Hematopoietic multipotent progenitor cell treated with erythropoietin and hydrocortisone succinate and interleukin-3 and kit ligand, for 4 days (in vitro differentiated cells): ENCODE measurements at places on chromosomes 1 and 21.

GRCh38 chr1:46506470-46507219 lies 17.0 kb downstream of the DMBX1 start:
- no peak for DNase-seq

DNA sequence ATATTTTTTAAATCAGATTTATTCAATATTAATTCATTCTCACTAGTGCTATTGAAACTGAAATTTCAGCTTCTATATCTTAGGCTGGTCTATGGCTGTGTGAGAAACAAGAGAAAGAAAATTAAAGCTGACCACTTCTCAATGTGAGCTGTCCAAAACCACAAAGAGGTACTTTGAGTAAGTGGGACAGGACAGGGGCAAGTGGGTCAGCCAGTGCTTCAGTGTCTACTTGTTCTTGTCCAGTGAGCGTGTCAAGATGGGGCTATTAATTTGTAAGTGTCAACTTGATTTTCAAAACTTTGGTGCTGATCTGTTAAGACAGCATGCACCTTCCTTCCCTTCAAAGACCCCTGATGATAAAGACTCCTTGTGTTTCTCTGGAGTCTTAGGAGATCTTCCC lies 533.9 kb downstream of the PLPP3 start:
- no peak for DNase-seq

DNA sequence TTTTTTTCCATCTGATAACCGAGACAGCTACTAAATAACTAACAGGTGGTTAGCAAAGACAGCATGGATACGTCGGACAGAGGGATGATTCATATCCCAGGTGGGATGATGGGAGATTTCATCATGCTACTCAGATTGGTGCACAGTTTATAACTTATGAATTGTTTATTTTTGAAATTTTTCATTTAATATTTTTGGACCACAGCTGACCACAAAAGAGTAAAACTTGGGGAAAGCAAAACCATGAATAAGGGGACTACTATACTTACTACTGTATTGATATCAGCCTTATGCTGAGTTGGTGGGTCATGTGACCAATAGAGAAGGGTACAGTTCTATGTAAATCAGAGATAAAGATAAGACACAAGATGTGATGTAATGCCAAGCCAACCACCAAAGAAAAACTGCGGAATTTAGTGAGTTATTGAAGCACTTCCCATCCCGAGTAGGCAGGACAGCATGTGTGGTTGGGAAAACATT lies 248.1 kb upstream of the C1orf105 start:
- no peak for DNase-seq

DNA sequence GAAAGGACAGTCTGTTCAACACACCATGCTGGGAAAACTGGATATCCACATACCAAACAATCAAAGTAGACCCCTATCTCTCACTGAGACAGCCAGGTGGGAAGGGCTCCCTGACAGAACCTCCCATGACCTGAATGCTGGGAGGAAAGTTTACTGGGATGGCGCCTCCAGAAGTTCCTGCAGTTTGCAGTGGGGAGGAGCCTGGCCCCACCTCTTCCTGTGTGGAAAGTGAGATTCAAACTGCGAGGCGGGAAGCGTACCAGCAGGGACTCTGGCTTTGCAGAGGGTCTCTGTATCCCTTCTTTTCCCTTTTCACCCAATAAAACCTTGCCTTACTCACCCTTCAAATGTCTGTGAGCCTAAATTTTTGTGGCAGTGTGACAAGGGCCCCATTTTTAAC lies 190.7 kb downstream of the HHIPL2 start:
- DNase-seq: no peak

- no peak for DNase-seq
Observed at GRCh38 chr1:160460214-160460642, 59.9 kb downstream of the VANGL2 start.

DNA sequence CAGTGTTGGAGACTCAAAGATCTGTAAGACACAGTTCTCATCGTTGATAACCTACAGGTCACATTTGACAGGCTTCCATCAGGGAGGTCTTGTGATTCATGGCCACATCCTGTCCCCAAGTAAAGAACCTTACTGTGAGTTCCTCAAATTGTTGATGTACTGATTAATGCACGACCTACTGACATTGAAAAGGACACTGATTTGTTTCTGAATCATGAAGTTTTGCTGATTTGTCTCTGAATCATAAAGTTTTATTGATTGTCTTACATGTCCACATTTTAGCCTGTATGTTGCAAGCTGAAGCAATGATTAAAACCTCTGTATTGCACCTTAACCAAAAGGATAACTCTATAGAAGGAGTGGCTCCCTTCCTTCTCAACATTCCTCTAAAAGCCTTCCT lies 476.3 kb upstream of the RUNX1 start:
- DNase-seq: peak; percentile 64

DNA sequence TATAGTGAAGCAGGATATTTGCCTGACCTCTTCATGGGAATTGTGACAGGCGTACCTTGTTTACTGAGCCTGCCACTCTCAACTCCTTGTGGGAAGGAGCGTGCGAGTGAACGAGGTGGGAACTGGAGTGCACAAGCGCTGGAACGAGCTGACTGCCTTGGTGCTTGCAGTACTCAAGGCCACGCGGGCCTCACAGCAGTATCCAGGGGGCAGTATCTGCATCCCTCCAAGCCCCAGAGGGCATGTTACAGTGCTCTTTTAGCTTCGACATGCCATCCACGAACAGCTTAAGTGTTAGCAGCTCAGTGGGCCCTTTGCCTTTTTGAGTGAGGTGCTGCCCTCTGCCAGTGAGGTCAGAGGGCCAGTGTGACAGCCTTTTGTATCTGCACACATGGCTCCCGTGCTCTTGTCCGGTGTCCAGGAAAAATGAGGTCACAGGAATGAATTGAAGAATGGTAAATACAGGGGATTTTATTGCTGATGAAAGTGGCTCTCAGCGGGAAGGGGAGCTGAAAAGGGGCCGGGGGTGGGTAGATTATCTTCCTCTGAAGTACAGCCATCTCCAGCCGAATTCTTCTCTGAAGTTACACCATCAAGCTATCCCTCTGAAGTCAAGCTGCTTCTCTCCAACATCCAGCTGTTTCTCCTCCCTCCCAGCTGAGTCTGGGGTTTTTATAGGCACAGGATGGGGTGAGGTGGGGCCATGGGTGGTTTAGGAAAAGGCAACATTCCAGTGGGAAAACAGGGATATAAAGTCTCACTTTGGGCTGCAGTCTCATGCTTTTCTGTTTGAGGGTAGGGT lies 69.3 kb downstream of the EPB41 start:
- DNase-seq: no peak

DNA sequence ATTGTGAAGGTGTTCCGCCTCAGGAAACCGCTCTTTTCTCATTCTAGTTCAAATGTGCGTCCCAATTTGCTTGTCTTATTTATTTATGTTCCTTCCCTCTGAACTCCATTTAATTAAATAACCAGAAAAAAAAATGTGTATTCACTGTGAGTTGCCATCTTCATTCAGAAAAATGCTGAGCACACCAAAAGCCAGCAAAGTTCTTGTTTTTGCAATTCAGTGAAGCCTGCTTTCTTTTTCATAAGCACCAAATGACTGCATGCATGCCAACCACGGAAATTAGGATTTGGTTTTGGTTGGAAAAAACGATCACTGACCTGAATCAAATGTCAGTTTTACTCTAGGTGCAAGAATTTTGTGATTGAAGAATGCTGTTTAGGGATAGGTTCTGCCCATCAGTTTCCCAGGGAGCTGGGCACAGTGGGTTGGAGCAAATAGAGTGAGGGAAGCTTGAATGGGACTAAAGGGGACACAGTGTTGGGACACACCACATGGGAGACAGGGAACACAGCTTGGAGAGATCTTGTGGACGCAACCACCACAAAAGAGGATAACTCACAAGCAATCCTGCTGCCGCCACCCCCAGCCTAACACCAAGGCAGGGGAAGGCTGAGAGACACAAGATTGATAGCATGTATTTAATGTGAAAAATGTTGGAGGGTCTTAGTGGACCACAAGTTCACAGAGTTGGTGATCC lies 183.4 kb upstream of the GALNT2 start:
- no peak for DNase-seq

DNA sequence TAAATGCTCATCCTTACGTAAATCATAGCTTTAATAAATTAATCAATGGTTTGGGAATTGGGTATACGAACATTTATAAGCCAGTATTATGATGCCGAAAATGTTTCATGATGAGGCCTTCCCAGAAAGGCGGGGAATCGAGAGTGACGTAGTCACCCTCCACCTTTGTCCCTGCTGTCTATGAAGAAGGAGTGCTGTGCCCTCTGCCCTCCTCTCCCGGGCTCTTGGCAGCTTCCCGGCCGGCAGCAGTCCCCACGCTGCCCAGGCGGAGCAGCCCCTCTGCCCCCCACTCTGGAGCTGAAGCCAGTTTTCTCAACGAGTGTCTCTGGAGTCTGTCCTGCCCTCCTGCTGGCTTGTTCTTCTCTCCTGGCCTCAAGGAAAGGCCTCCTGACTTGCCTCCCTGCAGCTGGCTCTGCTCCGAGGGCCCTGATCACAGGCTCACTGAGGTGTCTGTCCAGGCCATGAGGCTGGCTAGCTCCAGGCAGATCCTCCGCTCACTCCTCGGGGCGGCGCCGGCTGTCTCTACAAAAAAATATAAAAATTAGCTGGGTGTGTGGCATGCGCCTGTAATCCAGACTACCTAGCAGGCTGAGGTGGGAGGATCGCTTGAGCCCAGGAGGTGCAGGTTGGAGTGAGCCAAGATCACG lies 150.7 kb upstream of the COL6A1 start:
- no peak for DNase-seq

DNA sequence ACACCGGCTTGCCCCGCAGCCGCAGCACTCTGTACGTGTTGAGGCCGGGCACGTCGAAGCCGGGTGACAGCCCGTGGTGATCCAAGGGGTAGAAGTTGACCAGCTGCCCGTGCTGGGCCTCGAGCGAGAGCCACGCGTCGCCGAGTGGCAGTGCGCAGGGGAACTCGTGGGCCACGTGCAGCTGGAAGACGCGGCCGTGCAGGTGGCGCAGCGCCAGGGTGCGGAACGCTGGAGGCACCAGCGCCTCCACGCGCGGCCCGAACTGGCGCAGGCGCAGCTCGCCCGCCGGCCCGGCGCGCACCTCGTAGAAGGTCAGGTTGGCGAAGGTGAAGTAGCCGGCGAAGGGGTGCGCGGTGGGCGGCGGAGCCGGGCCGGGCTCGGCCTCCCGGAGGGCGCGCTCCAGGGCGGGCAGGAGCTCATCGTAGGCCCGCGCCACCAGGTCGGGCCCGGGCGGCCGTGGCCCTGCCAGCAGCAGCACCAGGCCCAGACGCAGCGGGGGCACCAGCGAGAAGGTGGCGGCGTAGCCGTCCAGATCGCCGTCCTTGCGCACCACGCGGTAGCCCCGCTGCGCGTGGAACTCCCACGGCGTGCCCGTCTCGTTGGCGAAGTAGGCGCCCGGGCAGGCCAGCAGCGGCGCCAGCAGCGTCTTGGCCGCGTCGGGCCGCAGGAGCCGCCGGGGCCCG lies 19.5 kb downstream of the LACTBL1 start:
- no peak for DNase-seq

DNA sequence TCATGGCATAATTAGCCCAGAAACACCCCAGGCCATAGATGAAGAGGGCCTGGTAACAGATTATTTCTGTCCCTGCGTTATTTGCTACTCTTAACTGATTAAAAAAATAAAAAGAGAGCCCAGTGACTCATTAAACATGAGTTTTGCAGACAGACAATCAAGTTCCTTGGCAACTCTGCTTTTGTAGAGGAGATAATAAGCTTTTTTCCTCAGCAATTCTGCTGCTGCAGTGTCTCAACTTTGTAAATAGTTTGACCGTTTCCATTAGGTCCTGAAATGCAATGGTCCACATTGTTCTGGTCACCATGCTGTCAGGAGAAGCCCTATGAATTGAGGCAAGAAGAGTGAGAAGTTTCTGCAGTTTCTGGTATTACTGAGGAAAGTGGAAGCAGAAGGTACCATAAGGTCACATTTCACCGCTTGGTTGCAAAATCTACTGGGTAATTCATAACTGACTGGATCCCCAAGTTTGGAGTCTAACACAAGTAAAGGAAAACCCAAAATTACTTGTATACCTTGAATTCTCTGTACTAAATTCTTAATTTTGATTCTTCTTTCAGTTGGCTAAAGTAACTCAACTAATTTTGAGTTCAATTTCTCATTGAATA lies 139.5 kb downstream of the ZZZ3 start:
- DNase-seq: no peak

- peak; percentile 87 for DNase-seq
Observed at GRCh38 chr1:11749203-11749689, 12.7 kb upstream of the C1orf167 start.

GRCh38 chr1:38559446-38560165 lies 300.0 kb downstream of the RRAGC start:
- DNase-seq: peak; percentile 61

DNA sequence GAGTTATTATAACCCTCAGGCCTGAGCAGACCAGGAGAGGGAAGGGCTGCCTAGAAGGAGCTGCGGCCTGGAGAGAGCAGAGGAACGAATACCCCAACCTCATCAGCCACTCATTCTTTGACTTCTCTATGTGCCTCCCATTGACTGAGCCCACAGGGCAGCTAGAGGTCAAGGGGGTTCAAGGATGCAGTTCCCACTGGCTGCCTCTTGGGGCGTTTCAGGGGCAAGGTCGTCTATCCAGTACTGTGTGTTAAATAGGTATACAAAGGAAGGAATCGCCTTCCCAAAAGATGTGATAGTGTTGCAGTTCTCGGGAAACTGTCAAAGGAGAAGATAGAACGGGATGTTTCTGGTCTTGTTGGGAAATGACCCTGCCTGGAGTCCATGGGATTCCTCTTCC lies 250.6 kb downstream of the PRDM2 start:
- DNase-seq: peak; percentile 20

- DNase-seq: no peak
Observed at GRCh38 chr1:115377411-115377810, 39.4 kb upstream of the NGF start.

DNA sequence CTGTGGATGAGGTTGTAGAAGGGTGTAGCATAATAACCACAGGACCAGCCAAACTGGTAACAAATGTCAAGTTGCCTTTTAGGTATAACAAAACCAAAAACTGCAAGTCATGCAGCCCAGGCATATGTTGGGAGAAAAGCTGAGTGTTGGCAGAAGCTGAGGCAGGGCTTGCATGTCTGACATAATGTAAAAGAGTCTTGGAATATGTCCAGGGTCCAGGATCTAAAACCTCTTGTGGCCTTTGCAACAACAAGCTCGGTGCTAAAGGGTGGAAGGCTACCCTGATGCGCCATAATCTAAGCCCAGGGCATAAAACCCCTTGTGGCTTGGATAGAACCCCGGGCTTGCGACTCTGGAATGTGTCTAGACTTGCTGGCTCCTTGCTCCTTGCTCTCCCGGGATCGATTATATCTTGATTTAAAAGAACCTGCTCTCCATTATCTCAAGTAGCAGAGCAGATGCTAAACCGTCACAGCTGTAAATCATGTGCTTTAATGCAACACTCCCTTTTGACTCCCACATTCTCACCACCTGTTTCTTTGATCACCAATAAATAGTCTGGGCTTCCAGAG lies 26.5 kb upstream of the SLC35A3 start:
- DNase-seq: peak; percentile 65

- DNase-seq: no peak
Observed at GRCh38 chr21:40618191-40618973, 228.6 kb downstream of the DSCAM start.

DNA sequence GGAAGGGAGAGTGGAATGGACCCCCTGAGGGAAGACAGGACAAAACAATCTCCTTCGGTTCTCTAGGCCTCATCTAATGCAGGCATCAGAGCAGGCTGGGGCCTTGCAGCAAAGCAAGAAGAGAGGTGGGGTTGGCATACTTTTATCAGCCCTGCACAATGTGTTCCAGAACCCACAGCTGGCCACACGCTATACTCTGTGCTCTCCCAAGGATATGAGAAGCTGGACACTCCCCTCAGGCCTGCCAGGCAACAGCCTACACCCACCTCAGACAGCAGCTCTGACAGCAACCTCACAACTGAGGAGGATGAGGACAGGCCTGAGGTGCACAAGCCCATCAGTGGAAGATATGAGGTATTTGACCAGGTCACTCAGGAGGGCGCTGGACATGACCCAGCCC lies 27.3 kb downstream of the LY9 start:
- peak; percentile 96 for DNase-seq
